Glutamatergic neuron (in vitro differentiated cells): ENCODE measurements at places on chromosomes 11 and 22. TPM values are rescaled to one million over a fixed set of nuclear protein-coding genes. Genes with fewer than 3 reads are reported as not detected.

DNA sequence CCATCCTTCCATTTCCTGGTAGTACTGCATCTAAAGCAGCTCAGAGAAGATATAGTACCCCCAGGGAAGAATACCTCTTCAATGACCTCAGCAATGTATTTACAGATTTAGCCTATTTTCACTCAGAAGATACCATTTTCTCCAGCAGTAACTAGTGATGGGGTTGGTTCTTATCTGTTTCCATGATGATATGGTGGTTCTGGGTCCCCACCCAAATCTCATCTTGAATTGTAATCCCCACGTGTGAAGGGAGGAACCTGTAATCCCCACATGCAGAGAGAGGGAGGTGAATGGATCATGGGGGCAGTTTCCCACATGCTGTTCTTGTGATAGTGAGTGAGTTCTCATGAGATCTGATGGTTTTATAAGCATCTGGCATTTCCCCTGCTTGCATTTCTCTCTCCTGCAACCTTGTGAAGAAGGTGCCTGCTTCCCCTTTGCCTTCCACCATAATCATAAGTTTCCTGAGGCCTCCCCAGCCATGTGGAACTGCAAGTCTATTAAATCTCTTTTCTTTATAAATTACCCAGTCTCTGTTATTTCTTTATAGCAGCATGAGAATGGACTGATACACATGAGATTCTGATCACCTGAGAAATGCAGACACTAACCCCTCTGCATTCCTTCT is 139.2 kb downstream of the CCDC81 start:
- DNase-seq = no peak

DNA sequence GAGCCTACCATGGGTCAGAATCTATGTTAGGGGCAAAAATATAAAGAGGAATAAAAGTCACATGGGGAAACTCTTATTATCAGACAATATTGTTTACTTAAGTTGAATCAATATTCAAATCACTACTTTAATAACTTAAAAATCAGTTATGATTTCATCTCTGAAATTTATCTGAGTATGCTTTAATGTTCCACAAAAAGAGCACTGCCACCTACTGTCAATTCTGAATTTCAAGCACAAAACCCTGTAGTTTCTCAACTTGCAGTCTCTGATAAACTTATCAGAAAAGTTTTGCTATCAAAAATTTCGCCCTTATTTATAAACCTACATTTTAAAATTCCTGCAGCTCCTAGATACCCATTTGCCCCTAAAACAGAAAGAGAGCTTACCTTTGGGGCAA is 47.3 kb downstream of the RDX start:
- DNase-seq = no peak

DNA sequence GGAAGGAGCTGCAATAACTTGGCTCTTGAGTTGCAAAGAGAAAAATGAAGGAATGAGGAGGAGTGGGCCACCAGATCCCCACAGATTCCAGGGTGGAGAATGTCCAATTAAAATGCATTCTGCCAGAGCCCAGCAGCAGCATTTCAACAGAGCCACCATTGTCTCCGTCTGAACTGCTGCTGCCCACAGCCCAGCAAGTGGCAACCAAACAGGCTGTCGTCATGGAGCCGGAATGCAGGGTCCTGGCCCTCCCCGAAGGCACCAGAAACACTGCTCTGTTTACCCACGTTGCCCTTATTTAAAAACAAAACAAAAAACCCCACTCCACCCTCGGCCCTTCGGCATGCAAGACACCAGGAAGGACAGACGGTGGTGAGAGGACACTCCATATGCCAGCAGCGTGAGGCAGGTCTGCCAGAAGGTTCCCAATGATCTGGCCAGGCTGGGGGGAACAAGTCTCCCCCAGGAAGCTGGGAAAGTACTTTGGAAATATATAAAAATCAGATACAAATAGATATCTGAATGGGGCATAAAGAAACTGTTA is 32.5 kb downstream of the PLEKHA7 start:
- DNase-seq = no peak

DNA sequence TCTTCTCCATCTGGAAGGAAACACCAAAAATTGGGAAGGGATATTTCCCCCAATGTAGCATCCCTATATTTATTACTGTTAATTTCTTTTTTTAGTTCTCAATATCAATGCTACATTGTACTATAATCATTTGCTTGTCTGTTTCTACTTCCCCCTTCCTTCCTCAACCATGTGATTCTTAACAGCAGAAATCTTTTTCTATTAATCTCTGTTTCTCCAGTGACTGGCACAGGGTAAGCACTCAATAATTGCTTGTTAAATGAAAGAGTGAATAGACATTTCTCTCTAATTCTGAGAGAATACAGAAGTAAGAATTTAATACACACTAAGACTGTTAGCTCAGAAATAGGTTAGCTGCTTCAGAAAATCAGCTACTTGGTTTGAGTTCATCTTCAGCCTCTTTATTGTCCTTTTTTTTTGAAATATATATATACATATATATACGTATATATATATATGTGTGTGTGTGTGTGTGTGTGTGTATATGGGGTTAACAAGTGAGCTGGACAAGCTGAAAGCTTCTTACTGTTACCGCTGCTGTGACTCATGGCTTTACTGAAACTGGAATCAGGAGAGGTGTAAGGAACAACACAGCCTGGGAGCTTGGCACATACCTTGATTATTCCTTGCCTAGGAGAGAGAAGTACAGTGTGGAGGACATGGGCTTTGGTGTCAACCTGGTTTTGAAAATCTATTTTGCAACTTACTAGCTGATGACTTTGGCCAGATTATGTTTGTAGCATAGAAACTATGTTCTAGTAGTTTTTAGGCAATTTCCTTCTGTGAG is 26.2 kb upstream of the PDE3B start:
- DNase-seq = no peak

DNA sequence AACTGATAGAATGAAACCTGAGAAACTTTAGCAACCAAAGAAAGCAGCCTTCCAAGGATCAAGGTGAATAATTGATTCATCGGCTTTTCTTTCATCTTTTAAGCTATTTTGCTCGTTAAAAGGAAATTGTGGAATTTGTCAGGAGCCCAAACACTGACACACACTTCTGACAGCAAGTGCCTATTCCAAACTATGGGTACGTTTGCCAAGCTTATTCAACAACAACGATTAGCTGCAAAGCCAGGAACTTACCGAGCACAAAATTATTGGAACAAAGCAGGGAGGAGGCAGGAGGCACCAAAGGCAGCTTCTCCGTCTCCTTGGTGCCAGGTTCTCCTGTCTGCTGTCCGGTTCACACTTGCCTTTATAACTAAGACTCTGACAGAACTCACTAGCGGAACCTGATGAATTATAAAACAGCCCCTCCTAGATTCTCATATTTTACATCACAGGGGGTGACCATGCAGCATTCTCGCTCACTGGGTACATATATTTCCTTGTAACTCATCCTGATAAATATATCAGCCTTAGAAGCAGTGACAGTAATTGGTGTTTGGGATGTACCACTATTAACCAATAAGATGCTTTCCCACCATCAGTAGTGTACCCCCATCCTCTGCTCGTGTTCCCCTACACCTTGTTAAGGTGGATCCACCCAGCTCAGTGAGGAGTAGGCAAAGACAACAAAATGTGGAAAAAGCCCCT is 395.9 kb upstream of the CCDC90B start:
- no peak for DNase-seq

Gene HOATZ
- total RNA-seq = not detected

DNA sequence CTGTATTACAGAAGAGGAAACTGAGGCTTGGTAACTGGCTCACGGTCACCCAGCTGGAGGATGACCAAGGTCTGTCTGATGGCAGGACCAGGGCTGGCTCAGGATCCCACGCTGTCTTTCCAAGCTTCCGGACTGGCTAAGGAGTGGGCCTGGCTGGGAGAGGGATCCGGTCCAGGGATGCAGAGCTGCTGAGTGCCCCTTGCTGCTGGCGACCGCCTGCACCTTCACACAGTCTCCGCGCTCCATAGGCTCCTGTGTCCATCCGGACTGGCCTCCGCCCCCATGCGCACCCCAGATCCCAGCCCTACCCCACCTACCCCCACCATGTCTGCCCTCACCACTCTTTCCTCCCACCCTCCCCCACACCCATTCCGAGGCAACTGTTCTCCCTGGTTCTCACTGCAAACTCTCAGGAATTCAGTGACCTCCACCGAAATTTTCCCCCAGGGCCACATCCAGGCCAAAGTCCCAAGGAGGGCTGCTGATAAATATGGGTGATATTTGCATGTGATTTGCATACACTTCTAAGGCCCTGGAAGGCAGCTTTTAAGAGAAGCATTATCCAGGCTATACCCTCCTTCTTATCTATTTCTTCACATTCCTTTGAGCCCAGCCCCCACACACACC is 48.5 kb upstream of the SLC35C1 start:
- no peak for DNase-seq

DNA sequence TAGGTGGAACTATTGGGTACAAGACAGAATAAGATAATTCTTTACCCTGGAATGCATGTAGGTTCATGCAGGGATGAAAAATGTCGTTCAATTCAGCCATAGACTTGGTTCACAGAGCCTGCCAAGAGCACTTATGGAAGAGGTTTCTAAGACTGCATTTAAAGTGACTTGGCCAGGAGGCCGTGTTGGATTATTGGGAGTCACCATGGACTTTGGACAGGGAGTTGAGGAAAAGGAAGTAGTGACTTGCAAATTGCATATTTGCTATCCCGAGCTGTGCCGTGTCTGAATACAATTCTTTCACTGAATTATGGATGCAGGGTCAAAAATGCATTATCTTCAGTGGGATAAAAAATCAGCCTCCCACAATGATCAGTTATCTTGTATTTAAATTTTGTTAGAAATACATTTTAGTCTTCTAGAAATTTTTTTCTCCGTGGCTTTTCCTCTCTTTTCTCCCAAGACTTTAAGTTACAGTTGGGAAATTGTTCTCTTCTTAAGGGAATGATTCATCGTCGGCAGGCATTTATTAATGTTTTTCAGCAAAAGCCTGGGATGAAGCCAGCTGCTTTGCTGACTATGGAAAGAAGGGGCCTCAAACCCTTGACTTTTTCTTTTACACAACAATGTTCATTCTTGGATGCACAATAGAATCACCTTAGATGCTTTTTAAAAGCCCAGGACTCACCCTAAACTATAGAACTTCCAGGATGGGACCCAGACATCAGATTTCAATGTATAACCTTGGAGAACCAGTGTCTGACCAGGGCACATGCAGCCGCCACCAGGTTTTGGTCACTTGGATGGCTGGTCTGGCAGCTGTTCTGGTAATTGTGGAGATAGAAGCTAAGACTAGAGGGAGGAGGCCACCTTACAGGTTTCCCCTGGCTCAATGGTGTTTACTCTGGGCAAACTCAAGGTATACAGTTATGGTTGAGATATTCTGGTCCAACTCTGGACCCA is 70.8 kb downstream of the FAT3 start:
- no peak for DNase-seq

DNA sequence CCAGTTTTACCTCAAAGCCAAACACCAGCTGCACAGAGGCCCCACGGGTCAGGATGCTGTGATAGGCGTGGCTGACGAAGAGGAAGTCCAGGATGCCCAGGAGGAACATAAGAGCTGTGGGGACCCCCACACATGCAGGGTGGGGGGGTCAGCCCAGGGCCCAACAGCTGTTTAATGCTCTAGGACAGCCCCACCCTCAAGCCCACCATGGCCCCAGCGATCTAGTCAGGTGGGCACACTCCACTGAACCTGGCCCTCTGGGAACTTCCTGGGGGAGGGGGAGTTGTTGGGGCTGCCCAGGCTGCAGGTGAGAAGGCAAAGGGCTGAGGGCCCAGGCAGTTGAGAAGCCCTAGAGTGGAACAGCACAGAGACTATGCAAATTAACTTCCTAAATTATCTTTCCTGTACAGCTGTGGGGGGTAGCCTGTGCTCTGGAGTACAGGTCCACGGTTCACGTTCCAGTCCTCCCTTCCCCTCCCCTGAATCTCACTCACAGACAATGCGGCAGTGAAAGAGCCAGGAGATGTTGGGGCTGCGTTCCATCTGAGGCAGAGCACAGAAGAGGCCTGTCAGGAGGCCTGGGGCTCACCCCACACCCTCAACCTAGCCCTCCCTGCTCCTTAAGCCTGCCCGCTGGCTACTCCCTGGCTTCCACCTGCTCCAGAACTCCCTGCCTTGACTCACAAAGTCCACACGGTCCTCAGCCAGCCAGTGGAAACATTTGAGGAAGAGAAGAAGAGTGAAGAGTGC is 1.9 kb downstream of the SYVN1 start:
- DNase-seq = no peak

Gene FGF4
- 0.37 TPM for total RNA-seq

GRCh38 chr22:42307806-42308563 is 37.5 kb upstream of the TCF20 start:
- no peak for DNase-seq

DNA sequence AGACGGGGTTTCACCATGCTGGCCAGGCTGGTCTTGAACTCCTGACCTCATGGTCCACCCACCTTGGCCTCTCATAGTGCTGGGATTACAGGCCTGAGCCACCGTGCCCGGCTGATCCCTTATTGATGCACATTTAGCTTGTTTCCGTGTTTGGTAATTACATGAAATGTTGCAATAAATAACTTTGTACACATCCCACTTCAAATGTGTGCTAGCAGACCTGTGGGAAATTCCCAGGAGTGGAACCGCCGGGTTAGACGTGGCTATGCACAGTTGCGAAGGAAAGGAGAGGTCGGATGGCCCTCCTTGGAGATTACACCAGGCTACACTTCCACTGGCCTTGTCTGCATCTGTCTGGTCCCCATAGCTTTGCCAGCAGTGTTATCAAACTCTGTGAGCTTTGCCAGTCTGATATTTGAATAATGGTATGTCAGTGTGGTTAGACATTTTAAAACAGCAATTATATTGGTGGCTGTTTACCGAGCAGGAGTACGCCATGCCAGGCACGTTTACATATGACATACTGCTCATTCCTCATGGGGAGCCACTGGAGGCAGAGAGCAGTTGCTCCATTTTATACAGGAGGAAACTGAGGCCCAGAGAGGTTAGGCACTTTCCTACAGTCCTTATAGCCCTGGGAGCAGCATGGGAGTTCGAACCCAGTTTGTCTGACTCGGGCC is 27.2 kb upstream of the SYT7 start:
- DNase-seq = no peak

Gene FGF19
- 5.1 TPM for total RNA-seq

DNA sequence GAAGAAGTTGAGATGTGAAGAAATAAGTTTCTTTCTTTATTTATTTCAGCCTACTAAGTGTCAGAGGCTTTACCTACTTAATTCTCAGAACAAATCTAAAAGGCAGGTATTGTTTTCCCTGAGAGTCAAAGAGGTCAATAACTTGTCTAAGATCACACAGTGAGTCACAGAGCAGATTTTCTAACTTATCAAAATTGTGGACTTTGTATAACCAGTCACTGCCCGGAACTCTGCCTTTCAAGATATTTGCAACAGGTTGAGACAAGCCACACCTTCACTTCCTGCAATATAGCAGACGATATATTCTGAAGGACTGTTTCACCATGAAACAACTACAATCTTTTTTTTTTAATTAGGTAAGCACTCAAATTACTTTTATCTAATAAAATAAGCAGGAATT is 10.5 kb upstream of the MMP3 start:
- no peak for DNase-seq

DNA sequence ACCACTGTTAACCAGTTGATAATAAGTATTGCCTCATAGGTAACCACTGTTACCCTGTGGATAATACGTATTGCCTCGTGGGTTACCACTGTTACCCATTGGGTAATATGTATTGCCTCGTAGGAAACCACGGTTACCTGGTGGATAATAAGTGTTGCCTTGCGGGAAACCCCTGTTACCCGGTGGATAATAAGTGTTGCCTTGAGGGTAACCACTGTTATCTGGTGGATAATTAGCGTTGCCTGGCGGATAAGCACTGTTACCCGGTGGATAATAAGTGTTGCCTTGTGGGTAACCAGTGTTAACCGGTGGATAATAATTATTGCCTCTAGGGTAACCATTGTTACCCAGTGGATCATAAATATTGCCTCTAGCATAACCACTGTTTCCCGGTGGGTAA is 27.3 kb upstream of the NXPE4 start:
- DNase-seq = no peak

- no peak for DNase-seq
These were observed 4.9 kb downstream of the NNMT start for GRCh38 chr11:114301088-114301487.

Gene TMEM184B
- total RNA-seq = 81.0 TPM
